ENCODE measurements at places on chromosomes 13 and 19.

DNA sequence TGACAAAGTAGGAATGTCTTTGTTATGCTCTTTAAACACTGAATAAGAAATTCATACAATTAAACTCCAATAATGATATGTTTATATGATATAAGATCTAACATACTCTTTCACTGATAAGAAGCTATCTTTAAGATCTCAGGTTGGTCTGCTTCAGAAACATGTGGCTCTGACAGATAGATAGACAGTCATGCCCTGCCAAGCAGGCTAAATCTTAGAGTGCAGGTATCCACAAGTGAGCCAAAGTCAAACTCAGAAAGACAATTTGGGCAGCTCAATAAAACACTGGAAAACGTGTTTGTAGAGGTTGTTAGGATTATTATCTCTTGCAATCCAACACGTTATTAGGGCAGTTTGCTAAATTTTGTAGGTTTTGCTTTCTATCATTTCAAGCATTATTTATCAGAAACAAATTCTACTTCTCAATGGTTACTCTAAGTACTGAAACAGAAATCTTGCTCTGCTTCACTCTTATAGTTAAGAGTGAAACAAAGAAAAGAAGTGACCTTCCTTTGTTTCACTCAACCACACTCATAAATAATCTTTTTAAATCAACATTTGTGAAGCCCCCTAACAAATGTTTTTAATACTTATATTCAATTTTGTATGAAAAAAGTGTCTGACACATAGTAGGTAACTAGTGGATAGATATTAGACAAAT lies 1255.6 kb downstream of the DIAPH3 start:
- H3K36me3 ChIP-seq: no peaks in the 10 kb centered on the region
- H3K4me1 ChIP-seq: no peaks in the 10 kb centered on the region
- no peaks in the 10 kb centered on the region for H3K27me3 ChIP-seq
- DNase-seq: no peak

DNA sequence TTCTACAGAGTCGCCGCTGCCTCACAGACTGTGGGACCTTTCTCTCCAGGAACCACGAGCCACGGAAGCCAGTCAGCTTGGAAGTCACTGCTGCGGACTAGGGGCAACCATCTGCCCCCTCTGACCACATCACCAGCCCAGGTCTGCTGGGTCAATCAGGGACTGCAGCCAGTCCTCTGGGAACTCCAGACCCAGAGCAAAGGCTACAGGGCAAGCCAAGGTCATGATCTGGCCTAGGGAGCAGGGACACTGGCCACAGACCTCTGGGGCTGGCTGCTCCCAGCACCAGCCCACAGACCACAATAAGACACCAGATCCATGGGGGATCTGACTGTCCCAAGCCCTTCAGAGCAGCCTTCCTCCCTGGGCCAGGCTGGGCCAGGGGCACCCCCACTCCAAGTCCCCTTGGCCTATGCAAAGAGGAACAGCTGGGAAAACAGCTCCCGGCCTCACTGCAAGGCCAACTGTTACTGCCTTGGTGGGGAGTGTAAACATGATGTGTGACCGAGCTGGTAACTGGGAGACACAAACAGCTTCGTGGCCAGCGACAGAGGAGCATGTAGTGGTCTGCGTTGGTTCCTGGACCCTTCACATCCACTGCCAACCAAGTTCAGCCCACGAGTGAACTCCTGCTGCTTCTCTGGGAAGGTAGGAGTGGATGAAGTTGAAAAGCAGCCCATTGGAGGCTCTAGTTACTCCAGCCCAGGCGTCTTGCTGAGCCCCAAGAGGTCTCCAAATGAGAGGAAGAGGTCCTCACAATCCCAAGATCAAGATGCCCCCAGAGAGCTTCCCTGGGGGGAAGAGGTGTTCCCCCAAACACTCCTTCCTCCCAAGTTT lies 1.5 kb downstream of the AKT2 start:
- DNase-seq: no peak
- peaks cover 7% of the 10 kb centered on the region for H3K36me3 ChIP-seq
- peaks cover 57% of the 10 kb centered on the region for H3K4me1 ChIP-seq
- peak overlapping the region; percentile 94 for H3K4me3 ChIP-seq
- peak overlapping the region; percentile 94 for H3K27ac ChIP-seq
- H3K27me3 ChIP-seq: no peaks in the 10 kb centered on the region

DNA sequence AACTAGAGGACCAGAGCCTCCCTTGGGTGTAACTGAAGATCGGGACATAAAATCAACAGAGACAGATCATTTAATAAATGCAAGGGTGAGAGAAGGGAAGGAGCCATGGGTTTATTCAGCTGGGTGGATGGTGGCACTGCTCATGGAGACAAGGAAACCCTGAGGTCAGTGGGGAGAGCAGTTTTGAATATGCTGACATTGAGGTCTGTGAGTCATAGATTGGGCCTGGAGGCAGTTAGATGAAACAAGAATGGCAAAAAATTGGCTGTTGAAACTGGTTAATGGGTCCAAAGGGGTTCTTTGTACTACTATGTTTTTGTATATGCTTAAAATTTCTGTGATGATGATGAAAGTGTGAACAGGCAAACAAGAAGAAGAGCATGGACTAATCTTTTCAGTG lies 5.1 kb upstream of the GTF3A start:
- H3K27ac ChIP-seq: no peak overlapping the region
- no peak overlapping the region for H3K4me3 ChIP-seq
- DNase-seq: no peak
- H3K27me3 ChIP-seq: peaks cover 14% of the 10 kb centered on the region

GRCh38 chr19:45599286-45599685 lies 2.7 kb downstream of the GPR4 start:
- no peak overlapping the region for H3K4me3 ChIP-seq
- H3K27me3 ChIP-seq: peaks cover 79% of the 10 kb centered on the region
- DNase-seq: no peak
- peaks cover 22% of the 10 kb centered on the region for H3K4me1 ChIP-seq
- H3K27ac ChIP-seq: no peak overlapping the region

DNA sequence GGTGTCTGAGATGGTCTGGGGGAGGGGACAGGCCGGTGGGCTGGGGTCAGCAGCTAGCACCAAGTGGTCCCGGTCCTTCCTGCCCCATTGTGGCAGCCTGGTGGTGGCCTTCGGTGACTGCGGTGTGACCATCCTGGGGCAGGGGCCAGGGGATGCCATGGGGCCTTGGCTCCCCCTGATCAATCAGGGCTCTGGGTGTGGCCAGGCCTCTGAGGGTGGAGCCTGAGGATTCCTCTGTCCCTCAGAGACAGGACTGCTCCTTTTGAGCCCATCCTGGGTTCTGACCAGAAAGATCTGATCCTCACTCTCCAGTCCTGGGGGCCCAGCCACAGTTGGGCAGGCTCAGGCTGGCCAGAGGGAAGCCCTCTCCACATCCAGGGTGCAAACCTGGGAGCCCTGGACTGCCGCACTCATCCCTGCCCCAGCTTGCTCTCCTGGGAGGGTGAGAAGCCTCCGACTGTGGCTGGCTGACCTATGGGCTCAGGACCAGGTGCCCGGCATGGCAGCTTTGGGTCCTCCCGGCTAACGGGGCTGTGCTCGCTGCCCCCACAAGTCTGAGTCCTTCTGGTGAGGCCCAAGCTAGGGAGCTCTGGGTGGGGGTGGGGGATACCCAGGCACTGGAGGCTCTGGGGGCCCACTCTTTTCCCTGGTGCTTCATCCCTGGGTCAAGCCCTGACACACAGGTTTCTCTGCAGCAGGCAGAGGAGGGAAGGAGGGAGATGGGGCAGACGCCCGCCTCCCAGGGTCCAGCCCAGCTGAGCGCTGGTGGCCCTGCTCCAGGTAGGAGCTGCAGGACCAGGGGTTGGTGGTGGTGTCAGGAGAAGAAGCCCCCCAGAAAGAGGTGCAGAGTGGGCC lies 59.5 kb downstream of the IER2 start:
- H3K27ac ChIP-seq: no peak overlapping the region
- peak overlapping the region; percentile 37 for H3K4me3 ChIP-seq
- DNase-seq: no peak
- H3K36me3 ChIP-seq: peaks cover 3% of the 10 kb centered on the region
- H3K27me3 ChIP-seq: no peaks in the 10 kb centered on the region

DNA sequence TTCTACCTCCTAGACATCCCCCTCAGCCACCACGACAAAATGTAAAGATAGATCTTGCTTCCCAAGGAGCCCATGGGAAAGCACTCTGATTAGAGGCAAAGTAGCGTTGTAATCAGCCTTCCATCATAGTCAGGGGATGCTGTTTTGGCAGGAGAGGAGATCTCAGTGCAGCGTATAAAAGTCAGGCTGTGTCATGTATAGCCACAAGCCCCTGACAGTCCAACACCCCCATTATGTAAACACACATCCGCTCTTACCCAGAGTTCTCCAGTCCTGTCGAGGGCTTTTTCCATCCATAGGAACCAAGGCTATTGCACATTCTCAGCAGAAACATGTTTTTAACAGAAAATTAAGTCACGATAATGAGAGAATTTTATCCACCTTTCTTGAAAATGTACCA lies 156.3 kb downstream of the CYSLTR2 start:
- H3K27me3 ChIP-seq: peaks cover 2% of the 10 kb centered on the region
- H3K4me1 ChIP-seq: peaks cover 21% of the 10 kb centered on the region
- H3K27ac ChIP-seq: no peak overlapping the region
- no peak for DNase-seq
- peaks cover 11% of the 10 kb centered on the region for H3K36me3 ChIP-seq

DNA sequence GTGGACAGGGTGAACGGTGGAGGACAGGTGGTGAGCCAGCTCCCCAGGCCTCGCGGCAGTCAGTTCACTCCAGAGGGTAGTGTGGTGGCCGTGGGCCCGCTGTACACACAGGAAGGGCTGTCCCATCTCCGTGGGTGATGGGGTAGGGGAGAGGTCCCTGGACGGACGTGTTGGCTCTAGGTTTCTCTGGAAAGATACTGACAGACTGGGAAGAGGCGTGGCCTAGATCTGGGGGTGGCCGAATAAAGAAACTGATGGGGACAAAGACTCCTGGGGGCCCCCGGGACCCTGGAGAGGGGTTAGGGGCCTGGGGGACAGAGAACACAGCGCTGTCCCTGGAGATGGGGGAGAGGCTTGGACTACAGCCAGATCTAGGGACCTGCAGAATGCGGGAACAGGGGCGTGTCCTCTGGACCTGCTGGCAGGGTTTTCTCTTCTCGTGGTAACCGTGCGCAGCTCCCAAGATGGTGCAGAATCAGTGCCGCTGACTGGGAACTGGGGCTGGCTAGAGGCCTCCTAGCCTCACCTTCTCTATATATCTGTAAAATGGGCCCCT lies 4.0 kb upstream of the PRAM1 start:
- H3K4me3 ChIP-seq: peak overlapping the region; percentile 77
- DNase-seq: no peak
- peaks cover 22% of the 10 kb centered on the region for H3K4me1 ChIP-seq
- no peak overlapping the region for H3K27ac ChIP-seq

GRCh38 chr19:40719414-40719894 lies 2.5 kb downstream of the ITPKC start:
- peaks cover 68% of the 10 kb centered on the region for H3K4me1 ChIP-seq
- H3K27ac ChIP-seq: no peak overlapping the region
- H3K36me3 ChIP-seq: peaks cover 25% of the 10 kb centered on the region
- H3K4me3 ChIP-seq: peak overlapping the region; percentile 75

DNA sequence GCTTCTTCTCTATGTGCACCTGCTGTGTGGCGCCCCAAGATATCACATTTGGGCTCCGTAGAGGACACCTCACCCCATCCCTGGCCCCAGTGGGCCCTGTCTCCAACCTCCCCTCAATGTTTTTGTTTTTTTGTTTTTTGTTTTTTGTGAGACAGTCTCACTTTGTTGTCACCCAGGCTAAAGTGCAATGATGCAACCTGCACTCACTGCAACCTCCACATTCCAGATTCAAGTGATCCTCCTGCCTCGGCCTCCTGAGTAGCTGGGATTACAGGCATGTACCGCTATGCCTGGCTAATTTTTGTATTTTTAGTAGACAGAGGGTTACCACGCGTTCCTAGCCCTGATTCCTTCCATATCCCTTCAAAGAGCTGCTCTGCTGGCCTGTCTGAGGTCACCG lies 26.9 kb upstream of the TUBGCP3 start:
- peaks cover 27% of the 10 kb centered on the region for H3K27me3 ChIP-seq
- DNase-seq: no peak
- H3K36me3 ChIP-seq: no peaks in the 10 kb centered on the region
- H3K4me3 ChIP-seq: no peak overlapping the region
- H3K4me1 ChIP-seq: no peaks in the 10 kb centered on the region

DNA sequence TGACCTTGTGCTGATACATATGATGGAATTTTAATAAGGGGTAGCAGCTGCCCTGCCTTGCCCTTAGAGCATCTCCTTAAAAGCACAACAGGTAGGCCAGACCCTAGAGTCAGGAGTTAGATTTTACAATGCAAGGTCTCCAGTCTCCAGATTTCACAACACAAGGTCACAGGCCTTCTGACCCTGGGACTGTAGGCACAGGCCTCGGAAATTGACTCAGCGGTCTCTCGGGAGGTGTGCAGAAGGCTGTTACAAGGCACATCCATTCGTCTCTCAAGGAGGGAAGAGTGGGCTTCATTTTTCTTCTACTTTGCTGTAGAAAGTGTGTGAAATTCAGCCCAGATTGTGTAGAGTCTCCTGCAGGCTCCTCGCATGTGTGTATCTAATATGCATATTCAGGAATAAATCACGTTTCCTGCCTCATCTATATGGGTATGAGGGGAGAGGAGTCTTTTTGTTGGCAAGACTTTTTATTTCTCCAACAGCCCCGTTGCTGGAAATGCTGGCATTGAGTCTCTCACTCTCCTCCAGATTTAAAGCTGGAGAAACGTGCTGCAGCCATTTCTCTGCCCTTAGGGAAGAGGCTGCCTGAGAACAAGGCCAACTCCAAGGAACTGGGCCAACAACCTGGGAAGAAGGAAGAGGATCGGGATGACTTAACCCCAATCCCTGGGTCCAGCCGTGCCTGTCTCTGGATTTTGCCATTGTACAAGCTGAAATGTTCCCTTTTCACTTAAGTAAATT lies 24.5 kb downstream of the UQCRFS1 start:
- no peaks in the 10 kb centered on the region for H3K27me3 ChIP-seq
- H3K4me1 ChIP-seq: peaks cover 6% of the 10 kb centered on the region
- DNase-seq: no peak
- H3K27ac ChIP-seq: no peak overlapping the region
- no peak overlapping the region for H3K4me3 ChIP-seq
- H3K36me3 ChIP-seq: no peaks in the 10 kb centered on the region

DNA sequence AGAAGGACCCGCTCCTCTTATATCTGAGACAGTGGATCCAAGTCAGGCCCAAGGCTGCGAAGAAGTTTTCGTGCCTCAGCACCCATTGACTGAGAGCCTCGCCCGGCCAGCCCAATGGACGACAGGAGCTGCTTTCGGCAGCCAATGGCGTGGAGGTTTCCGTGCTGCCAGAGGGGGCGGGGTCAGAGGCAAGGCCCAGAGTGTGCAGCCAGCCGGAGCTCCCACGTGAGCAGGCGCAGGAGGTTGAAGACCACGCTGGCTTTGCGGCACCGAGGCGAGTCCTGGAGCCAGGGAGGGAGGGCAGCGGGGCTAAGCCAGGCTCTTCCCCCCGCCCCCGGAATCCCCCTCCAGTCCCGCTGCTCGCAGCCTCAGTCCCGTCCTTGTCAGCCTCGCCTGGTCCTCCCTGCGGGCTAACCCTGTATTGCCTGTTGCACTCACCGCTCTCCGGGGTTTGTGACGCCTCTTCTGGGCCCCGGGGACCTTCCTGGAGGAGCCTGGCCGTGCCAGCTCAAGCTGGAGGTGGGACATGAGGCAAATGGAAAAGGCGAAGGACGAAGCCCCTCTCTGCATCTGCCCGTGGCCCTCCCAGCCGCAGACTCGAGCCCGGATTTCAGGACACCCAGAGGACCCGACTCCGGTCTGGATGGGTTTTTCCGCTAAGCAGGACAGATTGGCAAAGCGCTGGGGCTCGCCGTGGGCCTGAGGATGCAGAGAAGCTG lies 1.5 kb downstream of the IFNL4 start:
- H3K27me3 ChIP-seq: peaks cover 7% of the 10 kb centered on the region
- no peak overlapping the region for H3K4me3 ChIP-seq
- H3K27ac ChIP-seq: no peak overlapping the region
- no peaks in the 10 kb centered on the region for H3K36me3 ChIP-seq
- DNase-seq: no peak
- peaks cover 4% of the 10 kb centered on the region for H3K4me1 ChIP-seq

GRCh38 chr13:21579754-21580316 lies 24.1 kb downstream of the MICU2 start:
- H3K4me1 ChIP-seq: peaks cover 31% of the 10 kb centered on the region
- DNase-seq: no peak
- no peak overlapping the region for H3K4me3 ChIP-seq
- peaks cover 13% of the 10 kb centered on the region for H3K36me3 ChIP-seq
